ENCODE measurements at places on chromosomes 7 and 10.

DNA sequence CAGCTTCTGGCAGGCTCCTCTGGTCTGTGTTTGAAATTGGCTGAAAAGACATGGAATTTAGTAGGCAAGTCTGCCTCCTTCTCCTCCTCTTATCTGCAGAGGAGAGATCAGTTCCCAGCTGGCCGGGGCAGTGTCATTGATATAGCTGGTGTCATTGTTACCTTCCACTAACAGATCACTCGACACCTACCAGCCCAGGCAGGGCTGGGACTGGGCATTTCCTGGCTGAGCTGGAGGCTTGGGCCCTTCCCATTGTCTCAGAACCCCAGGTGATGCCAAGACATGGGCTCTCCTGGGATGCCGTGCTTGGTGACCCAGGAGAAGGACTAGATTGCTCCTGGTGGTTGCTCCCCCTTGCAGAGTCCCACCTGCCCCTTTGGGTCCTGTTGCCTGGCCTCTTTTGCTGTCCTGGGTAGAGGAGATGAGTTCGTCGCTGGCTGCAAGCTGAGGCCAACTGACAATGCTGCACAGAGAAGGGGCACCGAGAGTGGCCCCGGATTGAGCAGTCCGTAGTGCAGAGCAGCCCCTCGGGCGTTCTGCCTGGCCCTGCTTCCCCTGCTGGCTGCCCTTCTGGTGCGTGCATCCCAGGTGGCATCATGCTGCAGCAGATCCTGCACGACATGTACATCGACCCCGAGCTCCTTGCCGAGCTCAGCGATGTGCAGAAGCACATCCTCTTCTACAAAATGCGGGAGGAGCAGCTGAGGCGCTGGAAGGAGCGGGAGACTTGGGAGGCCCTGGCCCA is at the start of gene SH2D4B:
SH2D4B (plus strand) TSS at position 167 of the 745 bp plus-strand sequence; CDS start at position 597, 430 bp downstream.
- no peak for DNase-seq

- no peak for DNase-seq
These were observed 140.0 kb downstream of the XPNPEP1 start for GRCh38 chr10:109783286-109783685.

- no peak for DNase-seq
These were observed 23.3 kb downstream of the NPTX2 start for GRCh38 chr7:98640375-98640774.

DNA sequence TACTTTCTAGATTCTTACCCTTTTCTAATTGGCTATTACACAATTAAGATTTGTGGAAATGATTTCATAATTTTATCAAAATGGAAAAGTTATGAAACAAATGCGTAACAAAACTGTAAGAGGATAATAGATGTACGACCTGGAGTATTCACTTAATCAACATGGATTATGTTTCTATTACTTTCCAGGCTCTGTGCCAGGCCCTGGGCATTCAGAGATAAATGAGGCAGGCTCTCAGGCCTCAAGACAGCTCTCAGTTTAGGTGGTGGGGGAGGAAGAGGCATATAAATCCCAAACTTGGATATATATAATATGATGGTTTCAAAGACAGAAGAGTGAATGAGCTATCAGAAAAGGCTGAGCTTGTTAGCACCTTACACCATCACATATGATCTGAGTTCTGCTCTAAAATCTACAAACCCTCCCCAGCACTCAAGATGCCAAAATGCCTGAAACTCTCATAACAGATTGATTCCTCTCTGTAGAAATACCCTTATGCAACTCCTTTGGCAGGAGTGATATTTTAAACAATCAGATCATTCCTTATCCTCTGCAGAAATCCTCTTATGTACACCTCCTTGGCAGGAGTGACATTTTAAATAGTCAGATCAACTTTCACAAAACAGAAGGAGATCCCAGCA is 42.5 kb downstream of the ACBD5 start:
- no peak for DNase-seq

GRCh38 chr10:32627183-32627582 is 181.2 kb downstream of the CCDC7 start:
- no peak for DNase-seq

DNA sequence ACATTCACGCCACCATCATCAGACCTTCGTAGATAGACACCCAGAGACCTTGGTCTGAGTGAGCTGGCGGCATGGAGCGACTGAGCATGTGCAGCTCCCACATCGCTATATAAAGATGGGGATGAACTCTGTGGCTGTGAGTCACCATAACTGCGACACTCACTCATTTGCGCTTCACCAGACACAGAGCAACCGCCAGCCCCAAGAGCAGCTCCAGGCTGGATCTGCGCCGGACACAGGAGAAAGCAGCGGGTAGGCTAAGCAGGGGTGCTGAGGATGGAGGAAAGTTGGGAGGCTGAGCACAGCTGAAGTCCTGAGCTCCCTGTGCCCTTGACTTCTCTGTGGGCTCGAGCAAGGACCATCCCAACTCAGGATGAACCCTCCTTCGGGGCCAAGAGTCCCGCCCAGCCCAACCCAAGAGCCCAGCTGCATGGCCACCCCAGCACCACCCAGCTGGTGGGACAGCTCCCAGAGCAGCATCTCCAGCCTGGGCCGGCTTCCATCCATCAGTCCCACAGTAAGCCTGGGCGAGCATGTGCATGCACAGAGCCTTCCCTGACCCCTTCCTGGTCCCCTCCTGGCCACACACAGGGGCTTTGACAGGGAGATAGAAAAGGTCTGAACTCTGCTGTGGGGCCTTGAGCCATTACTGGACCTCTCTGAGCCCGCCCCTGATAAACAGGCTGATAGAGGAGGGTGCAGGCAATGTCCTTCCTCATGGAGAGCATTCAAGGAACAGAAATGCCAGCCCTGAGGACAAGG is at the start of gene OPN4:
OPN4 (plus strand) TSS at position 137 of the 762 bp plus-strand sequence; CDS start at position 374, 237 bp downstream.
- DNase-seq: peak; percentile 90

GRCh38 chr7:47232751-47233412 is 349.0 kb downstream of the TNS3 start:
- peak; percentile 61 for DNase-seq

- no peak for DNase-seq
These were observed 10.2 kb upstream of the LMOD2 start for GRCh38 chr7:123645516-123645915.

GRCh38 chr7:155144371-155144770 is 74.2 kb downstream of the HTR5A start:
- DNase-seq: no peak

DNA sequence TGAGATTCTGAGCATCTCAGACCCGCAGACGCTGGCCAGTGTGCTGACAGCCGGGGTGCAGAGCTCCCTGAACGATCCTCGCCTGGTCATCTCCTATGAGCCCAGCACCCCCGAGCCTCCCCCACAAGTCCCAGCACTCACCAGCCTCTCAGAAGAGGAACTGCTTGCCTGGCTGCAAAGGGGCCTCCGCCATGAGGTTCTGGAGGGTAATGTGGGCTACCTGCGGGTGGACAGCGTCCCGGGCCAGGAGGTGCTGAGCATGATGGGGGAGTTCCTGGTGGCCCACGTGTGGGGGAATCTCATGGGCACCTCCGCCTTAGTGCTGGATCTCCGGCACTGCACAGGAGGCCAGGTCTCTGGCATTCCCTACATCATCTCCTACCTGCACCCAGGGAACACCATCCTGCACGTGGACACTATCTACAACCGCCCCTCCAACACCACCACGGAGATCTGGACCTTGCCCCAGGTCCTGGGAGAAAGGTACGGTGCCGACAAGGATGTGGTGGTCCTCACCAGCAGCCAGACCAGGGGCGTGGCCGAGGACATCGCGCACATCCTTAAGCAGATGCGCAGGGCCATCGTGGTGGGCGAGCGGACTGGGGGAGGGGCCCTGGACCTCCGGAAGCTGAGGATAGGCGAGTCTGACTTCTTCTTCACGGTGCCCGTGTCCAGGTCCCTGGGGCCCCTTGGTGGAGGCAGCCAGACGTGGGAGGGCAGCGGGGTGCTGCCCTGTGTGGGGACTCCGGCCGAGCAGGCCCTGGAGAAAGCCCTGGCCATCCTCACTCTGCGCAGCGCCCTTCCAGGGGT is 703 bp downstream of the RBP3 start:
- DNase-seq: no peak

GRCh38 chr7:102288285-102288930 is 1.7 kb downstream of the SH2B2 start:
- no peak for DNase-seq

DNA sequence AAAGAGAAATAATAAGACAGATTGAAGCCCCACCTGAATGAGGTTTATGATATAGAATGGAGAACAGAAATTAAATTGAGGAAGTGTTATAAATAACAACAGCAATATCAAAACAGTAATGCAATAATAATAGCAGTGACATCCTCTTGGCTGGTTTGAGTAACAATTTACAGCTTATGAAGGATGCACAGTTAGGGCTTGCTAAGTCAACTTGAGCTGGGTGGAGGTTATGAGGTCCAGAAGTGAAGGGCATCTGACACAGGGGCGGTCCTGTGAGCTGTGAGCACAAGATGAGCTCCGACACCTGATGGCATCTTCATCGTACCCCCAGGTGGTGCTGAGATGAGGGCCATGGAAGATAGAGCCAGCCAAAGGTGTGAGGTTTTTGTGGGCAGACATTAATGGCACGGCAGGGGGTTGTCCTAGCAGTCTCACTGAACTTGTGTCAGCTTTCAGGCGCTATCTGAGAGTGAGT is 30.5 kb downstream of the ARHGAP22 start:
- DNase-seq: no peak

DNA sequence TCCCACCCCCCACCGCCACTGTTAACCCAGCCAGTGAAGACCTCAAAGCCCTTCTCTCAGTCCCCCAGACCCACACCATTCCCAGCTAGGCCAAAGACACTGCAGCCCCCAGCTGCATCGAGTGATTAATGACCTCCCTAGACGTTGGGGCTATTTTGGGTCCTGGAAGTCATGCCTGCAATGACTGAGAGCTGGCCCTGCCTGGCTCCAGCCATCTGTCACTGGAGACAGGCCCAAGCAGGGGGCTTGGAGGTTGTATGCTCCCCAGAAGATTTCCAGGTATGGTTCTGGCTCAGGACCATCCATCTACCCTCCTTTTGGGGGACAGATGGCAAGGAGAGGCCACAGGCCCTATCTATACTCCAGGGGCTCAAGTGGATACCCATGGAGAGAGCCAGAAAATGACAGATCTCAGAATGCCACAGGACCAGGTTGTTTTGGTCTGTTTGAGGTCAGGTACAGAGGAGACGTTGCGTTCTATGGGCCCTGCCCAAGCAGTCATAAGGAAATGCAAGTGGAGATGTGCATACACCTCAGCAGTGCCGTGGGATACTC is 5.1 kb downstream of the KCNIP2 start:
- no peak for DNase-seq

DNA sequence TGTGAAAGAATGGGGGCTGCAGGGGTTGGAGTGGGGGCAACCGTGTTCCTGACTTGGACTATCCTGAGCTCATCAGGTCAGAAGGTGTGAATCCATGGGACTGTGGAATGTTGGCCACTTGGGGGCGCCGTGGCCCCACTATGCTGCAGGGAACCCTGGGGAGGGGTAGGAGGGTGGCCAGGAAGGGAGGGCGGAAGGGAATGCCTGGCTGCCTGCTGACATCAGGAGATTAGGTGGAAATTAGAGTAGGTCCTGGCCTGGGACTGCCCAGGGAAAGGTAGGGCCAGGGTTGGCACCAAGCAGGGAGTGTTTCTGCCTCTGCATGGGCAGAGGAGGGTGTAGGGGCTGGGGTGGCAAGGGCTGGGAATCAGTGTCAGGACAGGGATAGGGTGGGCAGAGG is 65.8 kb upstream of the PRSS58 start:
- peak; percentile 47 for DNase-seq

GRCh38 chr7:44461387-44461786 is 29.1 kb downstream of the NUDCD3 start:
- DNase-seq: peak; percentile 90

- DNase-seq: no peak
These were observed 9.4 kb downstream of the CNNM2 start for GRCh38 chr10:102927311-102928010.

DNA sequence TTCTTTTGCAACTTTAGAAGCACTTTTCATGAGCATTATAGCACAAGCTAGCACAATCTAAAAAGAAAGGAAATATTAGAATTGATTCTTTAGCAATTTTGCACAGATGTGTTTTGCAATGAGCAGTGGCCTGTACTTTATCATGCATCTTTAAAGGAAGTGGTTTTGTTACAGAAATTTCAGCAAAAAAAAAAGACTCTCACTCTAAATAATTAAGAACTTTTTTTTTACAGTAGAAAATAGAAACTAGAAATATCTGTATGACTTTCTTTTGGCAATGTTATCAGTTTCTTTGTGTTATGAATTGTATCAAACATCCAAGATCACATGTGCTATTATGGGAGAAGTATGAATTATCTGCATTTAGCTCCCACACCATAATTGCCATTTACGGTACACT is 195.7 kb upstream of the KLF6 start:
- DNase-seq: no peak

DNA sequence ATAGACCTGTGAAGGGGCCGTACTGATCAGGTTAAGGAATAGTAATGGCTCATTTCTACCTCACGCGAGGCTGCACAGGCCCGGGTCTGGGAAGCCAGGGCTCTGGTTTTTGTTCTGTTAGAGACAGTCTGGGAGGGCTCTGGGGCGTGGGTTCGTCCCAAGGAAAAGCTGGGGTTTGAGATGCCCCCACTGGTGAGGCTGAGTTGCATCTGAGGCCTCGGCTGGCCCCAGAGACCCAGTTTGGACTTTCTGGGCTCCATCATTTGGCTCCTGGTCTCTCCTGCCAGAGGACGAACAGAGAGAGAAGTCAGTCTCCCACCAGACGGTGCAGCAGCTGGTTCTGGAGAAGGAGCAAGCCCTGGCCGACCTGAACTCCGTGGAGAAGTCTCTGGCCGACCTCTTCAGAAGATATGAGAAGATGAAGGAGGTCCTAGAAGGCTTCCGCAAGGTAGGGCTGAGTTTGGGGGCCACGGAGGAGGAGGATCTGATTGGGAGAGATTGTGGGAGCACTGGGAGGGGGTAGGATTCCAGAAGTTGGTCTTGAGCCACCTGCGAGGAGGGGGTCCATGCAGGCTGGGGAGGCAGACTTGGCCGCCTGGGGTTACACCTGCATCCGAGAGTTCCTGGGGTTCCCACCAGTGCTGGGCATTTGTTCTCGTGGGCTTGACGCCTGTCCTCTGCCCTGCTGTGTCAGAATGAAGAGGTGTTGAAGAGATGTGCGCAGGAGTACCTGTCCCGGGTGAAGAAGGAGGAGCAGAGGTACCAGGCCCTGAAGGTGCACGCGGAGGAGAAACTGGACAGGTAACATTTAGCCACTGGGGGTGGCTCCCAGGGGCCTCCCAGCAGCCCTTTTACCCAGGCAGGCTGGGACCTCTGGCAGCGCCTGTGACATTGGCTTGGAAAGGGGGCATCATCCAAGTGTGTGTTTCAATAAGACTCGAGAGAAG is 22.5 kb upstream of the BTBD16 start:
- DNase-seq: no peak

DNA sequence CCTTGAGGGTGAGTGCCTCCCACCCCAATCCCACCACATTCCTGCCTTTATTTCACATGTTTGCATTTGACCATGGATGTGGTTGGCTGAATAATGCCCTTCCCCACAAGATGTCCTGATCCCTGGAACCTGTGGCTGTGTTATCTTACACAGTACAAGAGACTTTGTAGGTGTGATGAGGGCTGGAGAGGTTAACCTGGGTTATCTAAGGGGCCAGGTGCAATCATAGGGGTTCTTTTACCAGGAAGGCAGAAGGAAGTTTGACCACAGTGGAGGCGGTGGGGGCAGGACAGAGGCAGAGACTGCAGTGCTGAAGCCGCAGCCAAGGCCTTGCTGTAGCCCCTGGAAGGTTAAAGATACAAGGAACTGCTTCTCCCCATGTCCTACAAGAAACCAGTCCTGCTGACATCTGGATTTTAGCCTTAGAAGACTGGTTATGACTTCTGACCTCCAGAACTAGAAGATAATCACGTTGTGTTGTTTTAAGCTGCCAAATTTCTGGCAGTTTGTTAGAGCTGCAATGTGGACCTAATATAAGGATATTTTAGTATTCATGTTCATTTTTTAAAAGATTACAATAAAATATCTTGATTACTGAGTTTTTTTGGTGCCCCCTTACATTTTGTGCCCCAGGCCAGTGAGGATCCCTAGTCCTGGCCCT is 136.6 kb downstream of the ARHGAP22 start:
- DNase-seq: no peak

All from HT1080 (cell line).